H1 (cell line): ENCODE measurements at places on chromosomes 13 and 19. TPM values are rescaled to one million over a fixed set of nuclear protein-coding genes. Genes with fewer than 3 reads are reported as not detected.

- DNase-seq = no peak
These were observed 10.0 kb downstream of the SYMPK start for GRCh38 chr19:45852983-45853382.

DNA sequence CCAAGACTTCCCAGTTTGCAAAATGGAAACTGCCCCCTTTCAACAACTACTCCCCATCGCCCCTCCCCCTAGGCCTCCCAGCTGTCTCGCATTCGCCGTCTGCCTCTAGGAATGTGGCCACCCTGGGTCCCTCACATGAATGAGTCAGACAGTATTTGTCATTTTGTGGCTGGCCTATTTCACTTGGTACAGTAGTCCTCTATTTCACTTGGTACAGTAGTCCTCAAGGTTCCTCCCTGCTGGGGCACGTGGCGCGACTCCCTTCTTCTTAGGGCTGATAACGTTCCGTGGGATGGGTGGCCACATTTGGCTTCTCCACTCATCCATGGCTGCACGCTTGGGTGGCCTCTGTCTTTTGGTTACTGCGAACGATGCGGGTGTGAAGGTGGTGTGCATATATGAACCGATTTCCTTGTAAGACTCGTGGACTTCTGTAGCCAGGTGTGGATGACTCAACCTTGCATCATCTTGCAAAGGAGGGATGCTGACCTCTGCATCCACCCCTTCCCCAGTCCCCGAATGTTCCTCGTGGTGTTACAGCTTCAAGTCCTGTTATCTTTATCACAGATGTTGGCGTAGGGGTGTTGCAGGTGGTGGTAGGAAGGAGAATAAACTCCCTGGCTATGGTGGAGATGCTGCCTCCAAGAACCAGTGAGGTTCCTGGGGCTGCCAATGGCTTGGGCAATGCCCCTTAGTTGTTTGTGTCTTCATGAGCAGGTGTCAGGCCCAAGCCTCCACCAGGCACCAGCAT lies 112.1 kb upstream of the SOX1 start:
- DNase-seq = peak; percentile 41

GRCh38 chr19:8821748-8822241 lies 10.3 kb downstream of the ZNF558 start:
- DNase-seq = no peak

GRCh38 chr13:29136341-29136740 lies 316.2 kb downstream of the MTUS2 start:
- no peak for DNase-seq

- DNase-seq = peak; percentile 81
These were observed at the start of gene ZNF331 for GRCh38 chr19:53537521-53538377. Gene ZNF331, plus strand, starts transcription at chr19:53538145. Its CDS starts 31,232 bp downstream, at chr19:53569377.

- no peak for DNase-seq
These were observed 305.1 kb downstream of the KCNRG start for GRCh38 chr13:50320271-50320862.

SPACA6 gene
- total RNA-seq = 4.1 and 7.5 TPM in 2 replicates

DNA sequence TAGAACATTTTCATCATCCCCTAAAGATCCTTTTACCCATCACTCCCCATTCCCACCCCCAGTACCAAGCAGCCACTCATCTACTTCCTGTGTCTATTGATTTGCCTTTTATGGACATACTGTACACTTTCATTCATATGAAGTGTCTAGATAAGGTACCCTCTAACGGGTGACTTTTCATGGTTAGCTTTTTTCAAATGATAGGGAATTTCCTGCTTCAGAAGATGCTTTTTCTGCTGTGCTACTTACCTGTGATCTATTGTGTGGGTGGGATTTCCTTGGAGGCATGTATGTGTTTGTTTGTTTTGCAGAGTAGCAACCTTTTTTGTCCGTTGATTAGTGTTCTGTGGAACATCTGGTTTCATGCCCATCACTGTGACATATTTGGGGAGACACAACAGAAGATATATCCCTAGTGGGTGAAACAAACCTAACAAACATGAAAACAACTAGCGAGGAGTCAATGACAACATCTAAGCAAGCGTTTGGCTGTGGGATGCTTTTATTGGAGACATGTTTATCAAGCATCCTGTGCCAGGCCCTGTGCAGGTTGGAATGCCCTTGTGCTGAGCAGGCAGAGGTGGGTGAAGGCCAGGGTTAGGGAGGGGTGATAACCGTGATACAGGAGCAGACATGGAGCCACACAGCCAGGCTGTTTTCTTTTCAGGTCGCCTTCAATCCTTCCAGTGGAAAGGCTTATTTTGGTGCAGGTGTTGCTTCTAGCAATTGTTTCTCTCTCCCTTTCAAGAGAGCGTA lies 17.6 kb downstream of the SPINT2 start:
- DNase-seq = no peak

THSD1 gene
- total RNA-seq = 0.23 and 0.35 TPM in 2 replicates

FFAR1 gene
- total RNA-seq = not detected in 2 replicates

- no peak for DNase-seq
These were observed 4.0 kb upstream of the FLT3LG start for GRCh38 chr19:49469828-49470614.

GRCh38 chr13:45051315-45051714 lies 62.0 kb downstream of the GPALPP1 start:
- DNase-seq = no peak

GRCh38 chr13:74904556-74904955 lies 577.4 kb downstream of the TBC1D4 start:
- DNase-seq = no peak
